ENCODE measurements at places on chromosomes 1 and 21.

GRCh38 chr1:224631462-224632115 is 15.5 kb downstream of the CNIH3 start:
- no peak for DNase-seq

GRCh38 chr1:201111156-201111555 is 1.1 kb downstream of the CACNA1S start:
- no peak for DNase-seq

DNA sequence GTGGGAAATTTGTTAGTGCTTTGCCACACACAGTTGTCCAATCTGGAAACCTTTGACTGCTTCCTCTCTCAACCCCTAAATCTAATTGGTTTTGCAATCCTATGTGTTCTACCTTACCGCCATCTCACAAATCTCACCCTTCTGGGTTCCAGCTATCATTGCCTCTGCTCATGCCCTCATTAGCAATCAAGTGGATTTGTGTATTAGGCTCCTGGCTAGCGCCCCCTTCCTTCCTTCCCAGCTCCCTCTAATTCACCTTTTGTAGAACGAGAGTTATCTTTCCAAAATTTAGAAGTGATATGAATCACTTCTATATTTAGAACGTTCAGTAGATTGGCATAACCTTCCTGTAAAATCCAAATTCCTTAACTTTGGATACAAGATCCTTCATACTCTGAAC is 18.6 kb downstream of the FMO1 start:
- no peak for DNase-seq

- no peak for DNase-seq
Observed at GRCh38 chr1:191608367-191608766, 549.9 kb upstream of the RGS18 start.

DNA sequence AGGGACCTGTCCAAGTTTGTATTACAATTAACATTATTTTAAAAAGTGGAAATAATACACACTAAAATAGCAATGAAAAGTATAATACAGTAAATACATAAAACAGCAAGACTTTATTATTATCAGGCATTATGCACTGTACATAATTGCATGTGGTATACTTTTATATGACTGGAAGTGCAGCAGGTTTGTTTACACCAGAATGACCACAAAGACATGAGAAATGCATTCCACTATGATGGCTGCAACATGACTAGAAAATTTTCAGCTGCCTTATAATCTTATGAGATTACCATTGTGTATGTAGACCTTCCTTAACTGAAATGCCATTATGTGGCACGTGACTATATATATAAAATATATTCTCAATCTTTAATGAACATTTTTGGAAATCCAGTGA is 1699.6 kb downstream of the KCNT2 start:
- no peak for DNase-seq

All from CD14-positive monocyte (primary cell).